ENCODE measurements at places on chromosomes 11 and 22.

DNA sequence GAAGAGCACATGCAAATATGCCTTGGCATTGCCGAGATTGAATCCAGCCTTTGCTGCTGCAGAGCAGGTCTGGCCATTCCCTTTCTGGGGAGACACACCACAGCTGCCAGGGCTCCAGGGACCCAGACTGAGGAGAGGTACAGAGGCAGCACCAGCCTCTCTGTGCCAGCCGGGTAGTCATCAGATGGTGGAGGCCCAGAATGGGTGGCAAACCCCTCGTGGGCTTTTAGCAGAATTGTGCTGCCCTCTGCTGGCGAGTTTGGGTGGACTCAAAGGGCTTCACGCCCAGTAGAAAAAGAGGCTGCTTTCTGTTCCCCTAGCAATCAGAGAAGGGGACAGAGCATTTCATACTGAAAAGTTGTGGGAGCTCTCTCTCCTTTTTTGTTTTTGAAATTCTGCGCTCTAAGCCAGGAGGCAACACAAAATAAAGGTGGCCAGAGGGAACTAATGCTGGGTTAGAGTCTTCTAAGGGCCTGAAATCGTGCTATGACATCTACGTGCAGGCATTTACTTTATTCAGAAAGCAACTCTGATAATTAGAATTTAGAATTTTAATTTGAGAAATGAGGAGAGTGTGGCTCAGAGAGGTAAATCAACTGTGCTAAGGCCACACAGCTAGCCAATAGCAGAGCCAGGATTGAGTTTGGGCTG lies 158.8 kb upstream of the NAV2 start:
- DNase-seq, result peak; percentile 74

- peak; percentile 84 for DNase-seq
These were observed at the start of gene SERHL2 for GRCh38 chr22:42553475-42554361. SERHL2 (plus strand) TSS chr22:42553956; CDS start chr22:42554021, 65 bp downstream.

DNA sequence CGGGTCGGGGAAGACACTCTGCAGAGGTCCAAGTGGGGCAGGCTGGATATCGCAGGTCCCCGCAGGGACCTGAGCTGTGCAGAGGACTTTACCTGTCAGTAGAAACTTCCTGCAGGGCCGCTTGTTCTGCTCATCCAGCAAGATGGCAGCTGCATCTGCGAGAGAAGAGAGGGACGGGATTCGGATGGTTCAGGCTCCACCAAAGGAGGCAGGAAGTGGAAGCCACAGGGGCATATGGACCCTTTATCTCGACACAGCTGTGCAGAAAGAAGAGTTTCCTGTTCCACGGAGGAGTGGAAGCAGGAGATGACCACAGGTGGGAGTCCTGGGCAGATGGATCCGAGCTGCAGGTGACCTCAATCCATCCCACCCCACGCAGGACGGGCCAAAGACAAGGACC lies 22.5 kb downstream of the CABP7 start:
- no peak for DNase-seq

- DNase-seq, result no peak
These were observed 333.5 kb upstream of the PITPNB start for GRCh38 chr22:28252539-28252938.

DNA sequence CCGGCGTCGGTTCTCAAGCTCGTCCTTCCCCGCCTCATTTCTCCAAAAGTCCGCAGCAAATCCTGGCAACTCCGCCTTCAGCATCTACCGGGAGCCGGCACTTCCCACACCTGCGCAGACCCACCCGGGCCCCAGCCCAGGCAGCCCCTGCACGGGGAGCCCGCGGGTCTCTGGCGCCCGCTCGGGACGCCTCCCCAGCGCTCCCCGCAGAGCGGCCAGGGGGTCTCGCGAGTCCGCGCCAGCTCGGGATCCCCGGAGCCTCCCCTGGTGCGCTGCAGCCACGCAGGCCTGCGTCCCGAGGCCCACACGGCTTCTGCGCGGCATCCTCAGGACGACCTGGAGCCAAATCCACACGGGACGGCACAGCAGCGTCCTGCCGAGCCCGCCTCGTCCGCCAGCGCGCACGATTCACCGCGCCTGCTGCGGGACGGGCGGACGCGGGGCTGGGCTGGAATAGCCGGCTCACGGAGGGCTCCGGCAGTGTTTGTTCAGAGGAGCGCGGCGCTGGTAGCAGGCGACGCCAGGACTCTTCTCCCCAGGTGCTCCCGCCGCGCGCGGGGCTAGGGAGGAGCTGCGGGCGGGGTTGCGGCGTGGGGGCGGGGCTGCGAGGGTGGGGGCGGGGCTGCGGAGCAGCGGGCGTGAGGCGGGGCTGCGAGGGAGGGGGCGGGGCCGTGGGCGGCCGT lies 816 bp upstream of the PHRF1 start:
- no peak for DNase-seq

DNA sequence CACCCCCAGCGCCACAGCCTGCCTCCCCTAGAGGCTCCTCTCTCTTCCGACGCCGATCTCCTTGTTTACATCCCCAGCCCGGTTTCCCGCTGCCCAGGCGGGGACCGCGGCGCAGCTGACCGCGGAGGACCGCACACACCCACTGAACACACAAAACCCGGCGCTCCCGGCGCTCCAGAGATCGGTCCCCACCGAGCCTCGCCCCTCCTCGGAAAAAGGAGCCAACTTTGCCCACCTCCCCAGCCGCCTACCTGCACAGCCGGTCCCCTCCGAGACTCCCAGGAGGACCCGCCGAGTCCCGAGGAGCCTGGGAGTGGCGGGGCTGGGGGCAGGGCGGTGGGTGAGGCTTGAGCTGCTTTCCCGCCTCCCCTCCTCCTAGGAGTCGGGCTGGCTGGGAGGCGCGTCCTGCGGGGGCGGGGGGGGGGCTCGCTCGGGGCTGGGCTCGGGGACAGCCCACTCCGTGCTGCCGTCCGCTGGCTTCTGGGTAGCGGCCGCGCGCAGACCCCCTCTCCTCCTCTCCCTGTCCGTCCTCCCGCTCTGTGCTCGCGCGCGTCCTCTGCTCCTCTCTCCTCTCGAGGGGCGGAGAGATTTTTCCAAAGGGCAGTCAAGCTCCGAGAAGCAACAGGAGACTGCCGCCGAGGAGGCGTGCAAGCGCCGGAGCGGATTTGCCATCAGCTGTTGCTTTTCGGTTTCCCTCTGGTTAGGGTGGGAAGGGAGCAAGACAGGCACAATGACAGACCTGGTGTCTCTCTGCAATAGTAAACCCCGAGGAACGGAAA lies at the start of gene FXYD6:
Gene FXYD6 (minus strand): TSS at position 318 of the 779 bp plus-strand sequence. CDS start 33,882 bp downstream, outside the sequence.
- DNase-seq, result no peak

DNA sequence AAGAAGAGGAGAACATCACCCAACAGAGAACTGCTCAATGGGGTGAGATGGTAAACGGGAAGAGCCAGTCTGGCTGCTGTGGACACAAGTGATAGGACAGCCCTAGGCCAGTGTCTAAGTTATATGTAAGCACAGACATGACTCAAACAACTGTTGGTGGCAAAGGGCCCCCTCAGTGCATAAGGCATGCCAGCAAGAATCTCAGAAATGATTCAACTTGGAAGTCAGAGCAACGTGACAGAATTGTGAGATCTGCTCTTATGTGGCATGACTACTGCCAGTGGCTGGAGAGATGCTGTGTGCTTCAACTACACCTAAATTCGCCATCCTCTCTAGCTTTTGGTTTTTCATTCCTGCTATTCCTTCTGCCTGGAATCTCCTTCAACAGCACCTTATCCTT lies 7.4 kb downstream of the SLN start:
- peak; percentile 75 for DNase-seq

- no peak for DNase-seq
These were observed 26.8 kb upstream of the CELSR1 start for GRCh38 chr22:46564084-46564714.

DNA sequence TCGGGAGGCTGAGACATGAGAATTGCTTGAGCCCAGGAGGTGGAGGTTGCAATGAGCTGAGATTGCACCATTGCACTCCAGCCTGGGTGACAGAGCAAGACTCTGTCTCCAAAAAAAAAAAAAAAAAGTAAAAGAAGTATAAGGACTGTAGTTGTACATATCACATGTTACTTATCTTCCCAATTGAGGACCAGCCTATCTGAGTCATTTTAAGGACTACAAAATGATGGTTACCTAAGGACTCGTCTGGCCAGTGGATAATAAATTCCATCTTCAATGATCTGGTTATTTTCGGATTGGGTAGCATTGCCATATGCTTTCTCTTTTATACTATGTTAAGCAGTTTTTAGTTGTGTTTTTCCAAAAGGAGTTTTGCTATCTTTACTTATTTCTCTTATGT lies 55.3 kb downstream of the PPFIA1 start:
- DNase-seq, result no peak

- DNase-seq, result no peak
These were observed 38.2 kb downstream of the BMAL1 start for GRCh38 chr11:13315517-13316432.
